A549 (cell line): ENCODE measurements at places on chromosomes 16 and 17. TPM values are rescaled to one million over a fixed set of nuclear protein-coding genes. Genes with fewer than 3 reads are reported as not detected.

WSCD1 gene
- 0.96 to 1.6 TPM (median 0.96 TPM) in 3 replicates for polyA plus RNA-seq

- no peak for DNase-seq
These were observed 29.7 kb upstream of the KIF2B start for GRCh38 chr17:53792997-53793396.

NAGS gene
- polyA plus RNA-seq, result 0.76 to 0.88 TPM (median 0.77 TPM) in 3 replicates

- DNase-seq, result no peak
These were observed 22.8 kb downstream of the TAOK1 start for GRCh38 chr17:29412780-29413565.

CFAP97D1 gene
- 0.03 to 0.04 TPM in 2 of 3 replicates, not detected in the other for polyA plus RNA-seq

CPHXL2 gene
- not detected in 3 replicates for polyA plus RNA-seq

DNA sequence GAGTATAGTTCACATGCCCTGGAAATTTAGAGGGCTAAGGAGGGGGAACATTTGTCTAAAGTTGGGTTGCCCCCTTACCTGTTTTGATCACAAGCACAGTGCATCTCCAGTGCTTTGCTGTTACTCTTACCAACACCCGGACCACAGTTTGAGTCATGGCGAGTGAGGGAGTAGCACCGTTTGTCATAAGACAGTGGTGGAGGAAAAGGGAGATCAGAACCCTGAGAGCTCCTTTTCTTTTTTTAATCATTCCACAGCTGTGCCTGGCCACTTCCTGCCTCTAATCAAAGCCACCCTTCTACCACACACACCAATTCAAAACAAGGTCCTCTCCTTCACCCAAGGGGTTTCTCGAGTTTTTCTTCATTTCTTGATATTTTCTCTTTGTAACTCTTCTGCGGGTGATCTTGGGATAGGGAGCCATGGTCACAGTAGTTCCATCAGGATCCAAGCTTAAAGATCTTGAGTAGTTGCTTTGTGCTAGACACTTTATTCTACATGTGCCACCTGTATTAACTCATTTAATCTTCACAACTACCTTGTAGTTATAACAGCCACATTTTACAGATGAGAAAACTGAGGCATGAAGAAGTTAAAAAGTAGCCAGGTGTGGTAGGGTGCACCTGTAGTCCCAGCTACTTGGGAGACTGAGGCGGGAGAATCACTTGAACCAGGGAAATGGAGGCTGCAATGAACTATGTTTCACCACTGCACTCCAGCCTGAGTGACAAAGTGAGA is 5.0 kb upstream of the MYL4 start:
- DNase-seq, result no peak

DNA sequence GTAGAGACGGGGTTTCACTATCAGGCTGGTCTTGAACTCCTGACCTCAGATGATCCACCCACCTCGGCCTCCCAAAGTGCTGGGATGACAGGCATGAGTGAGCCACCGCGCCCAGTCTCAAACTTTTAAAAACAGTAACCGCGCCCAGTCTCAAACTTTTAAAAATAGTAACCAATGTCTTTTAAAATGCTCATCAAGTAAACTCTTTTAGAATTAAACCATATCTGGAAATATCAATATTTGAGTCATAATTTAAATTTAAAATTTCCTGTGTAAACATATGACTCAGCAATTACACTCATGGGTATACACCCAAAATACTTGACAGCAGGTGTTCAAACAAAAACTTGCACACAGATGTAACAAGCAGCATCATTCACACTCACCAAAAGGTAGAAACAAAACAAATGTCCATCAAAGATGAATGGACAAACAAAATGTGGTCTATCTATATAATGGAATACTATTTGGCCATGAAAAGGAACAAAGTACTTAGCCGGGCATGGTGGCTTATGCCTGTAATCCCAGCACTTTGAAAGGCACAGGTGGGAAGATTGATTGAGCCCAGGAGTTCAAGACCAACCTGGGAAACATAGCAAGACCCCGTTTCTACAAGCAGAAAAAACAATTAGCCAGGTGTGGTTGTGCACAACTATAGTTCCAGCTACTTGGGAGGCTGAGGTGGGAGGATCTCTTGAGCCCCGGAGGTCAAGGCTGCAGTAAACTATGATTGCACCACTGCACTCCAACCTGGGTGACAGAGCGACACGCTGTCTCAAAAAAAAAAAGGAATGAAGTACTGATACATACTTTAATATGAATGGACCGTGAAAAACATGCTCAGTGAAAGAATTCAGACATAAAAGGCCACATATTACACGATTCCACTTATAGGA is 20.2 kb downstream of the ENPP7 start:
- no peak for DNase-seq

DNA sequence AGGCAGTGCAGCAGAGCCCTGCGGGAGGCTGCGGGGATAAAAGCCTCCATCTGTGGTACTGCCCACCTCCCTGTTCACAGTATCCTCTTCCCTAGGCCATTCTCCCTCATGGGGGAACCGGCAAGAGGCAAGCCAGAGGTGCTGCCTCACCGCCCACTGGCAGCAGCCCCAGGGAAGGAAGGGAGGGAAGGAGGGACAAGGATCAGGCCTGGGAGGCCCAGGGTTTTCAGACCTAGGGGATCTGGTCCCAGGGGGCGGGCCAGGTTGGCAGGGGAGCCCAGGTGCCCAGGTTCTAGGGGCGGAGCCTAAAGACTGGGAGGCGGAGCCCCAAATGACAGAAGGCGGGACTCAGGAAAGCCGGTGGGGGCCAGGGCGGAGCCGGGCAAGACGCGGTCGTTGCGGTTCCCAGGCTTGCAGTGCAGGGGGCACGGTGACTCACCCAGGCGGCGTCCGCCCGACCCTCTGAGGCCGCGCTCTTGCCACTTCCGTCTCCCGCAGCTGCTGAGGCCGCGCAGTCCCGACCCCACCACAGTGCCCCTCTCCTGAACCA is 3.0 kb upstream of the MTMR4 start:
- DNase-seq, result peak; percentile 70

TMEM204 gene
- not detected in 3 replicates for polyA plus RNA-seq

GRCh38 chr16:65961476-65962143 is 404.9 kb upstream of the CDH5 start:
- no peak for DNase-seq

DNA sequence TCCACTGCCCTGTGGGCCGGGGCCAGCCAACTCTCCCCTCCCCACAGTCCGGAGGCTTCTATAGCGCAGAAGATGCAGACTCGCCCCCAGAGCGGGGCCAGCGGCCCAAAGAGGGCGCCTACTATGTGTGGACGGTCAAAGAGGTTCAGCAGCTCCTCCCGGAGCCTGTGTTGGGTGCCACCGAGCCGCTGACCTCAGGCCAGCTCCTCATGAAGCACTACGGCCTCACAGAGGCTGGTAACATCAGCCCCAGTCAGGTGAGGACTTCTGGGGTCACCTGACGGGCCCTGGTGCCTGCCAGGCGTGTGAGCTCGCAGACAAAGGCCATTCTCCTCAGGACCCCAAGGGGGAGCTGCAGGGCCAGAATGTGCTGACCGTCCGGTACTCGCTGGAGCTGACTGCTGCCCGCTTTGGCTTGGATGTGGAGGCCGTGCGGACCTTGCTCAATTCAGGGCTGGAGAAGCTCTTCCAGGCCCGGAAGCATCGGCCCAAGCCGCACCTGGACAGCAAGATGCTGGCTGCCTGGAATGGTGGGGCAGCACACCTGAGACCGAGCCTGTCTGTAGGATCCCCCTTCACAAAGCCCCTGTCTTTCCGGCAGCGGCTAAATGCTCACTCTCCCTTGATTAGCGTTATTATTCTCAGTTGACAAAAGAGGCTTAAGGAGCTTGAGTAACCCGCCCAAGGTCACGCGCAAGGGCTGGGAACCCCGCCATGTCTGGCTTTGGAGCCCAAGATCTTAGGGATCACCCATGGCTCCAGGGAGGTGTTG is 3.9 kb downstream of the SPATA20 start:
- peak; percentile 95 for DNase-seq

DNA sequence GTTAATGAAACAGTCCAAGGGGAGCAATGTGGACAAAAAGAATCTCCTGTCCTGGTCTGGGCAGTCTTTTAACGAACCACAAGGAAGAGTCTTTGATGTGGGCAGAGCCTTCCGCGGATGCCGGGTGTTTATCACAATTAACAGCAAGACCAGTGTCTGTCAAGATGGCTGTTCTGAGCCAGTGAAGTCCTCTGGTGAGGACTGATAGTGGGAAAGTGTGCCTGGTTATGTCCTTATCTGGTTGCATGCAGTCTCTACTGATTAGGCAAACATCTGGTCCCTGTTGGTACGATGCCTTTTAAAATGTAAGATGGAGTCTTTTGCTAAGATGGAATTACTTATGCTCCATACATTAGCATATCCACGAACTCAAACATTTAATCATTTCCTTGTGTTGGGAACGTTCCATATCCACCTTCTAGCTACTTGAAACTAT is 88.5 kb downstream of the ZNF18 start:
- DNase-seq, result no peak

GRCh38 chr17:36085765-36086164 is 4.2 kb downstream of the CCL3 start:
- DNase-seq, result no peak

- DNase-seq, result no peak
These were observed 96.9 kb upstream of the ZNF750 start for GRCh38 chr17:82936768-82937171.

GRCh38 chr17:71780596-71780995 is 340.2 kb upstream of the SOX9 start:
- no peak for DNase-seq

- no peak for DNase-seq
These were observed 403.1 kb upstream of the CDH11 start for GRCh38 chr16:65524997-65525396.

DNA sequence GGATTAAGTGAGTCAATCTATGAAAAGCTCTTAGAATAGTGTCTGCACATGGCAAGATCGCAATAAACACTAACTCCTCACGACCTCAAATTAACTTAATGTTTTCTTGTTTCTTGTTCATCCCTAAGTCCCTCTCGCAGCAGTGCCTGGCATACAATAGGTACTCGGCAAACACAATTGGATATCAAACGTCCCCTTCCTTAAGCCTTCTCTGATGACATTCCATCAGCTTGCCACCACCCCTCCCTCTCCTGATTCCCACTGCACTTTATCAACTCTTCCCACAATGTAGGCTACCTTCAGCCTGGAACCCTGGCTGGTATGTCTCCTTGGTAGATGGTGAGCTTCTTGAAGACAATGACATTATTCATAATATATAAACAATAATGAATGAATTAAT is 33.3 kb downstream of the CCDC42 start:
- no peak for DNase-seq

PPY gene
- not detected in 3 replicates for polyA plus RNA-seq

- no peak for DNase-seq
These were observed 25.8 kb downstream of the NACA2 start for GRCh38 chr17:61565213-61565612.

PHB1 gene
- 410 to 432 TPM (median 416 TPM) in 3 replicates for polyA plus RNA-seq

- no peak for DNase-seq
These were observed 46.7 kb upstream of the ZC3H18 start for GRCh38 chr16:88523309-88524161.

TNS4 gene
- polyA plus RNA-seq, result 61.6 to 75.9 TPM (median 73.5 TPM) in 3 replicates

GRCh38 chr16:17409894-17410293 is 60.9 kb downstream of the XYLT1 start:
- no peak for DNase-seq

LDHD gene
- 0.83 to 1.3 TPM (median 1.1 TPM) in 3 replicates for polyA plus RNA-seq

TAOK2 gene
- 28.2 to 30.8 TPM (median 30.7 TPM) in 3 replicates for polyA plus RNA-seq

OTOP2 gene
- 0.08 TPM in 1 of 3 replicates, not detected in the others for polyA plus RNA-seq

DNA sequence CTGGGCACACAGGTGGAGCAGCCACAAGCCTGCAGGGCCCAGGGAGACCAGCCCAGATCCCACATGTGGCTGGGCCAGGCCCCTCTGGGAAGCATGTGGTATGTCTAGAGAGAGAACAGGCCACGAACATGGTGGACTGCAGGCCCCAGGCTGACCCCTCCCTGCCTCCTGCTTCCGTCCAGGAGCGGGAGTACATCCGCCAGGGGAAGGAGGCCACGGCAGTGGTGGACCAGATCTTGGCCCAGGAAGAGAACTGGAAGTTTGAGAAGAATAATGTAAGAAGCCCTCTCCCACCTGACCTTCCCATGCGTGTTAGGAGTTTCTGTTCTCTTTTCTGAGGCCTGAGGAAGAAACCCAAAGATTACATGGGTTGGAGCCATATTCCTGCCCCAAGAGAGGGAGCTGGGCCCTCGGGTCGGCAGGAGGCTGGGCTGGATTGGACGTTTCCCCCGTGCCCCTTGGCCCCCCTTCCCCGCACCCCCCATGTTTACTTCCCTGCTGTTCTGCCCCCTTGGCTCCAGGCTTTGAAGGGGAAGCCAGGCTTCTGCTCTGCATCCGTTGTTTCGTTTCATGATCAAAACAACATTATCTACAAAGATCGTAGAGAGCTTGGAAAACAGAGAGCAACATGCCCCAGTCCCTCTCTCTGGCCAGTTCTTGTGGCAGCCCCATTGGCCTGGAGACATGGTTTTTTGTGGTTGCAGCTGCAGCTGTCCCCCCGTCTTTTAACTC is 5.7 kb upstream of the TCAP start:
- no peak for DNase-seq

- no peak for DNase-seq
These were observed 233.4 kb upstream of the NLRP1 start for GRCh38 chr17:5817475-5818395.

- DNase-seq, result no peak
These were observed 27.8 kb downstream of the MARCHF10 start for GRCh38 chr17:62780269-62780668.

GRCh38 chr16:81263470-81264220 is 25.2 kb downstream of the BCO1 start:
- DNase-seq, result no peak

DNA sequence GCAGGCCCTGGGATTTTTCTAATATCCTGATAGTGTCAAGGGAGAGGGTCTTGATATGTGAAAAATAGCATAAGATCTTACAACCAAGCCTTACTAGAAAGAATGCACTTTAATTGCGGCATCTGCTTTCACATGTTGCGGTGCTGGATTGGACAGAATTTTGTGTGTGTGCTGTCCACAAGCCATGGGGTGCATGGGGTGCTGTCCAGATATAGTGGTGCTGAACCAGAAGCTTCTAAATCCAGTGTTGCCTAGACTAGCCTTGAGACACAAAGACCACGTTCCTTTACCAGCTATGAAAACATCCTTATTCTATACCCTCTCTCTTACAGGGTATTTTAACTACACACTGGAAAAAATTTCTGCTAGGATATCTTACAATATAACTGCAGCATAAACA is 244.0 kb downstream of the TMEM114 start:
- no peak for DNase-seq

DNA sequence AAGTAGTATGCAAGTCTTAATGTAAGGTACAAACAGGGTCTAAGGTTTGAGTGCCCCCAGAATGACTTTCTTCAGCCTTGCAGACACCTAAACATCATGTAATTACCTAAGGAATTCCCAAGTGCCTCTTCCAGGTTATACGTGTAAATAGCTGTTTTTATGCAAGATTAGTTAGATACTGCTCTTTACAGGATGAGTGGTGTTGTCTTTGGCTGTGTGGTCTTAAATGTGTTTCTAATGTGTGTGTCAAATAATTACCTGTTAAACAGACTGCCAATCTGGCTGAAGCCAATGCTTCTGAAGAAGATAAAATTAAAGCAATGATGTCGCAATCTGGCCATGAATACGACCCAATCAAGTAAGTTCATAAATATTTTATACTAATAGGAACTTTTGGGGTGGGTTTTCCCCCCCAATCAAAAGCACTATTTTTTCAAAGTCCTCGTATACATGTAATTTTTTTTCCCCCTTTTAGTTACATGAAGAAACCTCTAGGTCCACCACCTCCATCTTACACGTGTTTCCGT is 16.0 kb downstream of the RBBP6 start:
- DNase-seq, result no peak

- DNase-seq, result no peak
These were observed 63.1 kb downstream of the ZDHHC7 start for GRCh38 chr16:84947996-84948850.

GRCh38 chr16:52068447-52069074 is 478.4 kb downstream of the TOX3 start:
- DNase-seq, result peak; percentile 39

SCRN2 gene
- 37.3 to 47.7 TPM (median 43.7 TPM) in 3 replicates for polyA plus RNA-seq

GRCh38 chr16:76882105-76882504 is 308.9 kb upstream of the MON1B start:
- no peak for DNase-seq
